SW 1271 (cell line): ENCODE measurements at places on chromosomes 13 and 19.

GRCh38 chr13:45702088-45702487 is at the start of gene CBY2:
TSS of gene CBY2 (plus strand) at chr13:45702320. CDS start at chr13:45702391, 71 bp downstream.
- no peak for DNase-seq

DNA sequence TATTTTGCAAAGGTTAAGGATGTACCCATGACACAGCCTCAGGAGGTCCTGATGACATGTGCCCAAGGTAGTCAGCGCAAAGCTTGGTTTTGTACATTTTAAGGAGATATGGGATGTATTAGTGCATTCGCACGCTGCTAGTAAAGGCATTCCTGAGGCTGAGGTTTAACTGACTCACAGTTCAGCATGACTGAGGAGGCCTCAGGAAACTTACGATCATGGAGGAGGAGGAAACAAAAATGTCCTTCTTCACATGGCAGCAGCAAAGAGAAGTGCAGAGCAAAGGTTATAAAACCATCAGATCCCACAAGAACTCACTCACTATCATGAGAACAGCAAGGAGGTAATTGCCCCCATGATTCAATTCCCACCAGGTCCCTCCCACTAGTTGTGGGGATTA is 1017.4 kb downstream of the EFNB2 start:
- DNase-seq: no peak

GRCh38 chr19:16328824-16329482 is 4.3 kb downstream of the KLF2 start:
- peak; percentile 43 for DNase-seq

GRCh38 chr19:7722231-7722651 is 9.7 kb downstream of the CLEC4G start:
- DNase-seq: no peak

DNA sequence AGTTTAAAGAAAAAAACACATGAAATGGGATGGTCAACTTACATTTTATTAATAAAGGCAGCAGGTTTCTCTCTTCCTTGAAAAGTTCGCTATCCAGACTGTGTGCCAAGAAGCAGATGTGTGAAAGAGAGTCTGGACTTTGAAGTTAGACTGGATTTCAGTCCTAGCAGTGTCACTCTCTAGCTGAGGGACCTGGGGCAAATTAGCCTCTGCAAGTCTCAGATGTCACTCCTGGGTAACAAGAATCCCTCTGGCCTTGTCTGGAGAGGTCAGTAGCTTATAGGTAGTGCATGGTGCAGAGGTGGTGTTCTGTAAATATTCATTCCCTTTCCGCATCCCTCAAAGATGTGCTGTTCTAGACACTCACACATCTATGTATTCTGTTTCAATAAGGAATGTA is 187.6 kb upstream of the RNF113B start:
- no peak for DNase-seq

DNA sequence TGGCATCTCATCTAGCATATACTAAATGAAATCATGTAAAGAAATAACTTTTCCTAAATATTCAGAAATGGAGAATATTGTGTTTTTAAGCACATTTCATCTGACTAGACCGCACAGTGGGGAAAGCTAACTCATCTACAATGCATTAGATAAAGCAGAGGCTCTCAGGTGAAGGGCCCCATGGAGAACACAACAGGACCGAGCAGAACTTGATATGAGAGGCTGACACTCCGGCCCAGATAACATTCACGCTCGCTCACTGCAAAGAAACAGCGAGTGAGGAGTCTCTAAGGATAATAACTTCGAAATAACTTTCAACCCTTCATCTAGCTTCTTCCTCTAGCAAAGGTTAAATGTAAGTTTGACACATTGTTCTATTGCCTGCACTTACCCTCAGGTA is 130.6 kb downstream of the PCDH9 start:
- no peak for DNase-seq

- no peak for DNase-seq
These were observed 136.8 kb downstream of the MIPEP start for GRCh38 chr13:23752111-23753001.
